ENCODE measurements at places on chromosomes 11 and 22.

DNA sequence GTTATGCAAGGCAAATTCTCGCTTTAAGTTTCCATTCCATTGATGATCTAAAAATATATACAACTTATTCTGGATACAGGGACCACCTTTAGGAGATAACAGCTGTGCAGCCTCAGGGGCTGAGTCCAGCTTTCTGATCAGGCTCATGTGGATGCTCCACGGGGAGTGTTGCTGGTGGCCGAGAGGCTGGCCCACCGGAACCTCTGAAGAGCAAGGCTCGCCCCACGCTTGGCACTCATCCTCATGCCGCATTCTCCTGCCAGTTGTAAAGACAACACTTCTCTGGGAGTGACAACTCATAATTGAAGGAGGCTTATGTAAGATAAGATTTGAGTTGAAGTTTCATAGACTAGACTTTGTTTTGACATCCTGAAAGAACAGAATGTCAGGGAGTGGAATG lies 123.5 kb downstream of the MPPED1 start:
- no peak for DNase-seq

DNA sequence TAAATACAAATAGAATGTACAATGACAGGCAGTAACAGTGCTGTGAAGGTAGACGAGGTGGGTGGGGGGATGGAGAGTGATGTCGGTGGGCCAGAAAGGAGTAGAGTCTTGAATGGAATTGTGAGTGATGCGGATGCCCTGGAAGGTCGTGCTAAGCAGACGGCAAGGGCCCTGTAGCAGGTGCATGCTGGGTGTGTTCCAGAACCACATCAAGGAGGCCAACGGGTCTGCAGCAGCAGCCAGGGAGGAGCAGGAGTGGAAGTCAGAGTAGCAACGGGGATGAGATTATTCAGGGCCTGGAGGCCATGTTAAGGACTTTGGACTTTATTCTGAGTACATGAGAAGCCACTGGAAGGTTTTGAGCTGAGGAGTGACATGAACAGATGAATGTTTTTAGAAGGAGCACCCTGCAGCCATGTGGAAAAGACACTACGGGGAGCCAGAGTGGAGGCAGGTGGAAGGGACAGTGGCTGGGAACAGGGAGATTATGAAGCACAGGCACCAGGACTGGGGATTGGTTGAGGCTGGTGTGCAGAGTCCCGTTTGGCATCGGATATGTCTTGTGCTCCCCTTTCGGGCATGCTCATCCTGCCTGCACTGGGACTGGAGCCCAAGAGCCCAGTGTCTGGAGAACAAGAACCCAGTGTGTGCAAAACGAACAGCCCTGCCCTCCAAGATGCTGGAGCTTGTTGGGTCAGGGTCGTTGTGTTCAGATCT lies 74.1 kb downstream of the COMMD9 start:
- no peak for DNase-seq

DNA sequence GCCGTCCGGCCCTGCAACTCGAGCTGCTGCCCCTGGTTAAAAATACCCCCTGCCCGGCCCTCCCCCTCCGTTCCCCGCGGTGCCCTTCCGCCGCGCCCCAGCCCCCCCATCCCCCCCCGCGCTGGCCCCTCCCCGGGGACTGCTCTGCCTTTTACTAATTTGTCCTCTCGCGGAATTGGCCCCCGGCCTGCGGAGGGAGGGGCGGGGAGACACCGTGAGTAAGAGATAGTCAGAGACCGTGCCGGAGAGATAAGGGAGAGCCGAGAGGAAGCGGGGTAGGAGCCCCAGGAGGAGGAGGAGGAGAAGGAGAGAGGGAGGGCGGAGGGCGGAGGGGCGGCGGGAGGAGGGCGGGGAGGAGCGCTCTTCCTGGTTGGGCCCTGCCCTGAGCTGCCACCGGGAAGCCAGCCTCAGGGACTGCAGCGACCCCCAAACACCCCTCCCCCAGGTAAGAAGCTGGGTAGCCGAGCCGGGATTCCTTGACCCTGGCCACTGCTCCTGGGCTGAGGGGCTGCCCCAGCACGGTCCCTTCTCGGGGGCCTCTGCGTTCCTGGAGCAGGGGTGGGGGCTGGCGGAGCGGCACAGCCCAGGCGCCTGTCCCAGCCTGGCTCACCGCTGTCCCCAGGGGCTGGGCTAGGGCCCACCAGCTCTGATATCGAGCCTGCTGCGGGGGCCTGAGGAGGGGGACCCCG lies at the start of gene CAPN1:
TSS of gene CAPN1 (plus strand) at position 360 of the 689 bp plus-strand sequence. CDS start 774 bp downstream, outside the sequence.
- DNase-seq: peak; percentile 78

DNA sequence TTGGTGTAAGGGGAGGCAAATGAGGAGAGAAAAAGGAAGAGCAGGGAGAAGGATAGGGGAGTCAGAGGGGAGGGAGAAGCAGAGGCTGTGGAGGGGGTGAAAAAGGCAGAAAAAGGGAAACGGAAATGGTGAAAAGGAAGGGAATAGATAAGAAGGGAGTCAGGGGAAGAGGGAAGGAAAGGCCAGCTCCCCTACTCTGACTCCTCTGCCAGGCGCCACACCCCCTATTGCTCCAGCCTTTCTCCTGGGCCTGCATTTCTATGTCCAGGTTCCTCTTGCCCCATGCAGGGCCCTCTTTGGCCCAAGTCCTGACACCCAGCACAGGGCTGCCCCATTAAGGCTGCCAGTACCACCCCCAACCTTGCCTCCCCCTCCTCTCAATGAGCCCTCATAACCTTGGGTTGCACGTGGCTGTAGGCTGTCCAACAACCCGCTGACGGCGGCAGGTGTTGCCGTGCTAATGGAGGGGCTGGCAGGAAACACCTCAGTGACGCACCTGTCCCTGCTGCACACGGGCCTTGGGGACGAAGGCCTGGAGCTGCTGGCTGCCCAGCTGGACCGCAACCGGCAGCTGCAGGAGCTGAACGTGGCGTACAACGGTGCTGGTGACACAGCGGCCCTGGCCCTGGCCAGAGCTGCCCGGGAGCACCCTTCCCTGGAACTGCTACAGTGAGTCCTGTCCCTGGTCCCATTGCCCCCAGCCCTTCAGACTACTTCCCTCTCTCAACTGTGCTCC lies 3.4 kb upstream of the NHERF4 start:
- no peak for DNase-seq

DNA sequence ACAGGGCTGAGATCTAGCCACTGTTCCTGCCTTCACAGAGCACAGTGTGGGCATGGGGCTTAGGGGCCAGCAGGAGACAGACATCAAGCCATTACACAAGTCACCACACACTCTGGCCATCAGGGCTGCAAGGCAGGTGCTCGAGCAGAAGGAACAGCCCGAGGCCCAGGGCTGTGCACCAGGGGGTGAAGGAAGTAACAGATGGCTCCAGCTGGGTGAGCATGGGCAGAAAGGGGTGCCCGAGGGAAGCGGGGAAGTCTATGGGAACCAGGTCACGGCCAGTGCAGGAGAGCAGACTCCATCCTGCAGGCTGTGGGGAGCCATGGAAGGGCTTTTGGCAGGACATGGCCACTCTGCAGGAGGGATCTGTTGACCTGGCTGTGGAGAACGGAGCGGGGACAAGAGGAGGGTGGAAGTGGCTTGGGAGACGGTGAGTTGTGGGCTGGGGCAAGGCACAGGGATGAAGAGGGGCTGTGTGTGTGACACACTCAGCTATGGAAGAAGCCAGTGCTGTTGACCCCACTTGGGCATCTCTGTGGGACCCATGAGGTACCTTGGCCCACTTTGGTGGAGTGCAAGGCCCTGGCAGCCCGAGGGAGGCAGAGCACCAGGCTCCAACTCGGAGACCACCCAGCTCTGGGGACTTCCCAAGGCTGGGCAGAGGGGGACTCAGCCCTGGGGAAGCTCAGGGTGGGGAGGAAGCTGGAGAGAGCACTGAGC lies 3.6 kb downstream of the C11orf68 start:
- DNase-seq: no peak

GRCh38 chr11:66787934-66788758 lies 55.1 kb upstream of the RCE1 start:
- DNase-seq: no peak
